Hepatic stellate cell (primary cell): ENCODE measurements at places on chromosomes 3 and 15.
A peak's percentile ranks its signal among the peaks of the same experiment; 100 is the strongest.

DNA sequence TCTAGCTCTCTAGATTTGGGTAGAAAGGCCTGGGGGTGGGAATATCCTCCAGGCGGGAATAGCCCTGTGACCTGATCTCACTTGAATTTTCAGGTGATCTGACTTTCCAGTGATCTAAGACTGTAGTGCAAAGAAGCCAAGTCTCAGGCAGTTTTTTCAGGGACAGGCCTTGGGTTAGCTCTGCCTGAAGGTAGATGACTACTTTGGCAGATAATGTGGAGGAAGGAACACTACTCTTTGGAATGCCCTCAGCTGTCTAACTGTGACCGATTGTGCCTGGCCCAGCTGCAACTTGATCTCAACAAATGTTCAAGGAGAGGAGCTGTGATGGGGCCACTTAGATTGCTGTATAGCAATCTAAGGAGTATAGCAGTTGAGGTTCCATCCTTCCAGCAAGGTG, 193.7 kb downstream of the TCF12 start:
- no peak for DNase-seq

- no peak for DNase-seq
Measured at GRCh38 chr3:55264919-55265318, 222.2 kb downstream of the WNT5A start.

- no peak for DNase-seq
Measured at GRCh38 chr3:59247402-59247841, 197.6 kb upstream of the CFAP20DC start.

GRCh38 chr15:51667478-51667877, 13.8 kb upstream of the SCG3 start:
- no peak for DNase-seq

DNA sequence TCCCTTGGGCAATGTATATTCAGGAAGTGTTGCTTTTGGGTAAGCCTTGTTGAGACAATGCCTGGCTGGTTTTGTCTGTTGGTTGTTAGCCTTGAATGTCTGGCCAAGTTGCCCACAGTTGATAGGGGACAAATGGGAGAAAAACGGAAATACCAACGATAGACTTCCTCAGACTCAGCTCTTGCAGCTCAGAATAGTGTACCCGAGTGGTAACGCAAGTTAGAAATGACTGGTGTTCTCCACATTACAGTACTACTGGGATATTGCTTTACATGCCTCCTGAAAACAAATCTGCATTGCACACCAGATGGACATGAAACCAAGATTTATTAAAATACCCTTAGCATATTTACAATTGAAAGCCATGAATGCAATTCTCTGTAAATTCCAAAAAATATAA, 47.4 kb downstream of the GREM1 start:
- no peak for DNase-seq

- DNase-seq: no peak
Measured at GRCh38 chr3:2458816-2459215, 360.1 kb downstream of the CNTN4 start.

- DNase-seq: no peak
Measured at GRCh38 chr15:36156879-36157427, 422.5 kb upstream of the CDIN1 start.

- DNase-seq: no peak
Measured at GRCh38 chr3:54900838-54901591, 26.8 kb downstream of the LRTM1 start.

GRCh38 chr3:11059090-11059798, 66.7 kb downstream of the SLC6A1 start:
- peak; percentile 83 for DNase-seq

DNA sequence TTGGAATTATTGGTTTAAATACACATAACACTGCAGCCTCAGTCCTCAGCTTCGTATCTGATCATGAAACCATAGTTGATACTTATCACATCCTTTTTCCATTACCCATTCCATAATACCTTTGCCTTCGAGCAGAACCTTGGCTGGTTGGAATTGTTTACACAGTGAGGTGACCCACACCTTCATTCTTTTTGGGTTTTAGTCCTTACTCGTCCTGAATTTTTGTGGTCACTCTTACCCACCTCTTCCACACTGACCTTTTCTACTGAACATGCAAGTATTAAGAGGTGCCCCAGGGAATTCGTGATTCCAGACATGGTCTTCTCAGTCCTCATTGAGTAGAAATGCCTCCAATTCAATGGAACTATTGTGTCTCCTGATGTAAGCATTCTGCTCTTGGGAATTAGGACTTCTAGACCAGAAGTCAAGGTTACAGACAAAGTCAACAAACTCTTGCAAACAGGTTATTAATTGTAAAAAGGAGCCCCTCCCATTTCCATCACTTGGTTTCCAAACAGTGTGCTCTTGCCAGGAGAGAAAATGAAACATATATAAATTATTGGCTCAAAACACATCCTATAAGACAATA, 37.7 kb downstream of the SCN11A start:
- no peak for DNase-seq

- DNase-seq: no peak
Measured at GRCh38 chr3:152902141-152902669, 67.3 kb downstream of the P2RY1 start.

DNA sequence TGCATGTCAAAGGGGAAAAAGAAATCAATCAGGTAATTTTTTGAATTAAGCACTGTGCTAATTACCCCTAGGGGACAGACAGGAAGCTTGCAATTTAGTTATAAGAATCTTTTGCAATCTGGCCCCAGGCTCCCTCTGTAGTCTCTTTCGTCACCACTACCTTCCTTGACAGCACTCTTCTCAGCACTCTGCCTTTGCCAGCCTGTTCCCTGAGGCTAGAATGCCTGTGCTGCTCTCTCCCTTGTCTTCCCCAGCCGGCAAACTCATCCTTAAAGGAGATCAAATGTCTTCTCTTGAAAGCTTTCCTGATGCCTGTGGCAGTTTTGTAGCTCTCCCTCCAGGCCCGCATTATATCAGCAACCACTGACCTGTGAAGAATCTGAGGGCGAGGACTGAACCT, 32.4 kb upstream of the PRTG start:
- no peak for DNase-seq

DNA sequence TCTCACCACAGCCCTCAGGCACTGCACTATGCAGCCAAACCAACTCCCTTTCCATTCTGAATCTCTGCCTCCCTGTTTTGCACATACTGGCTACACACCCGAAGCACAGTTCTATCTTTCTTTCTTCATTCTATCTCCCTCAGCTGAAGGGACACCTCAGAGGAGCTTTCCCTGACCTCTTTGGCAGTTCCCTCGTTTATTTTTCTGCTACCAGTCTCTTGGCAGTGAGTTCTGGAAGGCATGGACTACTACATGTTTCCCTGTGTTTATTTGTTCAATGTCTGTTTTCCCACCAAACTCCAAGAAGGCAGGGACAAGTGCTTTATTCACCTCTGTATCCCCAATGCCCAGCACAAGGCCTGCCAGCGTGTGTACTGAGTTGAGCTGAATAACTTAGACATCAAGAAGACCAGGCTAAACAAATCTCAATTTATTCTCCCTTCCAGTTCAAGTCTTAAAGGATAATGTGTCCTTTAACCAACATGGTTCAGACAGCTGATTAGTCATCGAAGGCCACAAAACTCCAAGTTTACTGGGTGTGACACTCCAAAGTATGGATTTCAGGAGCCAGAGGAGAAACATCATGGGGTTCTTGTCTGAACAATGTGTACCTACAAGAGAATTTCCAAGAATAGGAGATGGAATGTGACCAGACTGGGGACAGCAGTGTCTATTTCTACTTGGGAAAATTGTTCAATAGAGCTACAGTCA, 260.1 kb upstream of the CTNNB1 start:
- no peak for DNase-seq
